ELF-1 (cell line): ENCODE measurements at places on chromosomes 11 and 22.
A peak's percentile ranks its signal among the peaks of the same experiment; 100 is the strongest.

GRCh38 chr11:34493468-34493867, 20.1 kb downstream of the ELF5 start:
- DNase-seq: no peak

GRCh38 chr11:78022397-78023396, at the start of gene KCTD14:
KCTD14 (minus strand) TSS chr11:78023276; CDS start chr11:78023249, 27 bp downstream.
- peak; percentile 78 for DNase-seq

- DNase-seq: no peak
Measured at GRCh38 chr22:21766691-21767462, 31.3 kb upstream of the YPEL1 start.

DNA sequence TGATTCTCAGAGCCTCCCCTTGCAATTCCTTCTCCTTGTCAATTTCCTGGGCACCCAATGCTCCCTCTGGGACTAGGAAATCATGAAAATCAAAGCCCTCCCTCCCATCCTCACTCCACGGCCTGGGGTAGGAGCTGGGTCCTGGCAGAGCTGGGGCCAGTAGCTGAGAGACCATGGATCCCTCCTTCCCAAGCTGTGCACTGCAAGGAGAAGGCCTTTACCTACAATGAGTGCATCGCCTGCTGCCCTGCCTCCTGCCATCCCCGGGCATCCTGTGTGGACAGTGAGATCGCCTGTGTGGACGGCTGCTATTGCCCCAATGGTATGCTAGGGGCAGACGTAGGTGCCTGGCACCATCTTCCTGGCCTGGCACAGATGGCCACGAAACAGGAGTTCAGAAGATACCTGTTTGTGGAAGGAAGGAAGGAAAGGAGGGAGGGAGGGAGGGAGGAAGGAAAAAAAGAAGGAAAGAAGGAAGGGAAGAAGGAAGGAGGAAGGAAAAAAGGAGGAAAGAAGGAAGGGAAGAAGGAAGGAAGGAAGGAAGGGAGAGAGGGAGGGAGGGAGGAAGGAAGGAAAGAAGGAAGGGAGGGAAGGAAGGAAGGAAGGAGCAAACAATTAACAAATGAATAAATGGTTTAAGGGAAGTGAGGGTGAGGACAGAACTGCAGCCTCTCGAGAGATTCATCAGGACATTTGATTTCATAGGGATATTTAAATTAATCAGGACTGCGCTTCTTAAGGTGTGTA, 12.5 kb downstream of the OTOG start:
- DNase-seq: no peak

- DNase-seq: no peak
Measured at GRCh38 chr11:27409742-27410141, 46.7 kb upstream of the CCDC34 start.

GRCh38 chr22:46230262-46230901, 19.7 kb downstream of the CDPF1 start:
- DNase-seq: no peak

- no peak for DNase-seq
Measured at GRCh38 chr11:119486016-119486415, 63.0 kb upstream of the THY1 start.

DNA sequence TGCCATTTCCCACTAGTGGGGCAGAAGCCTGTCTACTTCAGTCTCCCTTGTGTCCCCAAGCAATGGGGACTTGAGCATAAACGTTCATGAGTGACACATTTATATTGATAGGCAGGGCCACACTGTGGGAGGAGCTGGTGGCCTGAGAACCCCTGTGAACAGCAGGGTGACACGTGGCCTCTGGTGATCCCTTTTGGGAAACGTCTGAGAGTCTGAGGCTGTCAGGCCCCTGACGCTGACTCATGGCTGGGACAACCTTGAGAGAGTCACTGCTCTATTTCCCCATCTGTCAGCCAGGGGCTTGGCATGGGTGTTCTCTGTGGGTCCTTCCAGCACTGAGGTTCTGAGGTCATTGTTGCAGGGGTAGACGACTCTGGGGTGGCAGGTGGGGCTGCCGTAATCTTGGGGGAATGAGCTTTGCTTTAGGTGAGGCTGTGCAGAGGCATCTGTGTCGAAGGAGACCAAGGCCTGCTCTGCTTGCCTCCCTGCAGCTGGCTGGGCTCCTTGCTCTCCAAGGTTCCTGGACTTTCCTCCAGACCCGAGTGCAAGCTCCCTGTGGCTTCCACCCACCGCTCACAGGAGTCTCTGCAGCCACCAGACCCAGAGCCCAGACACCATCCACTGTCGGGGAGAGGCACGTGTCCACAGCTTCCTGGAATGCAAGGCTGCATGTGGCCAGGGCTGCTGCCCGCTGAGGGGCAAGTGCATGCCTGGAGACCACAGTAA, 54.7 kb downstream of the SMIM38 start:
- DNase-seq: no peak

DNA sequence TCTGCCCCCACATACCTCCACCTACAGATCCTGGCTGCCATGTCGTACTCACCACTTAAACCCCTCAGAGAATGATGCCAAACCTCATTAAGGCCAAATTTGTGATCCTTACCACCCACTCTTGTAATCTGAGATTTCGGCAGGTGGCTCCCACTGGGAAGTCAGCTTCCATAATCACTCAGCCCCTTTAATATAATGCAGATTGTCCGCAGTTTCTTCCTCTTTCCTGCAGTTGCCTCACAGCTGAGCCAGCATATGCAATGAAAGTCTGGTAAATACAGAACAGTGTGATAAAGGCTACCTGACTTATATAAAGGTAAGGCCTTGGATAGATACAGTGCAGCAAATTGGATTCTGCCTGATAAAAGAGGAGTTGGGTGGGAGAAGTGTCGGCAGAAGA, 515.2 kb upstream of the TENM4 start:
- DNase-seq: no peak

GRCh38 chr11:1916986-1917522, 2.4 kb upstream of the TNNT3 start:
- no peak for DNase-seq

DNA sequence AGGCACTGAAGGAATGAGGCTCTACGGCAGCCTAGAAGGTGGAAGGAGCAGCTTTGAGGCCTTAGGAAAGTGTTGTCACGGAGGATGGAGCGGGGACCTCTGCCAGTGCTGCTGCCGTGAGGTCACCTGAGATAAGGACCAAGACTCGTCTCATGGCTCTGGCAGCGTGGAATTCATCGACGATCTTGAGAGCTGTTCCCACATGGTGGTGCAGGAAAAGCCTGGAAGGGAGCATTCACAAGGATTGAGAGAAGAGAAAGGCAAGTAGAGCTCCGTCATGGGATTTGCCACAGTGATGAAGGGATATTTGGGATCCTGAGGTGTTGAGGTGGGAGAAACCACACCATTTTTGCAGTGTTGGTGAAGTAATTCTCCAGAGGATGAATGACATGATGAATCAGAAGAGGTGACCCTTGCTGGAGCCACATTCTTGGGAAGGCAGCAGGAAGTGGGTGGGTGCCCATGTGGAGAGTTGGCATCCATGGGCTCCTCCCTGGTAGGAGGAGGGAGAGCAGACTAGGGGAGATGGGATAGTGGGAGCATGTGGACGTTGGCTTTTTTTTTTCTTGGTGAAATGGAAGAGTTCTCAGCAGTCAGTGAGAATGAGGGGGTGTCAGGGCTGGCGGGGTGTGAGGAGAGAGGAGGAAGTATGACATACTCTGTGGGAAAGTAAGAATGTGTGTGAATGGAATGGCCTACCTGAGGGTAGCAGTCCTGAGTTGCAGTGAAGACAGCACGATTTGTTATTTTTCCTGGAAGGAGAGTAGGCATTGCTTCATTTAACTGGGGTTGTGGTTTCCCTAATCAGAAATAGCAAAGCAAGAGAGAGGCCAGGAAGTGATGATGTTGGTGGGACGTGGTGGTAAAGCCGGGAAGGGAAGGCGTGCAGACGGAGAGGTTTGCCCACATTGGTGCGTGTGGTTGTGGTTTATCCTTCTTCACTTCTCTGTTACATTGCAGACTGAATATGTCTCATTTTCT, 11.1 kb downstream of the PPP6R3 start:
- DNase-seq: no peak

DNA sequence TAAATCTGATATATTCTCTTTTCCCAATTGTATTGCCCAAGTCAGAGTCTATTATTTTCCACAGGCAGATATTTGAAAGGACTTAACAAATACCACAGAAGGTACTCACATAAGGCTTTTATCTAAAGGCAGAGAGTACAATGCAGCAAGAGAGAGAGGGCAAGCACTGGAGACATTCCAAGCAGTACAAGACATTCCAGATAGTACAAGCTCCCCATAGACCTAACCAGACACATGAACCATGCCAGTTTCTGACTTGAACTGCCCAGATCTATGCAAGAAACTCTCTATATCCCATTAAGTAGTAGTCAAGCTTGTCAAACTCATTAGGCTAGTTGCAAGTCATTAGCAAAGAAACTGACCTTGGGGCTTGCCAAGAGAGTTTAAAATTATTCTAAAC, 11.2 kb upstream of the MS4A6E start:
- DNase-seq: no peak

GRCh38 chr11:22431106-22431505, 92.9 kb downstream of the SLC17A6 start:
- DNase-seq: no peak

DNA sequence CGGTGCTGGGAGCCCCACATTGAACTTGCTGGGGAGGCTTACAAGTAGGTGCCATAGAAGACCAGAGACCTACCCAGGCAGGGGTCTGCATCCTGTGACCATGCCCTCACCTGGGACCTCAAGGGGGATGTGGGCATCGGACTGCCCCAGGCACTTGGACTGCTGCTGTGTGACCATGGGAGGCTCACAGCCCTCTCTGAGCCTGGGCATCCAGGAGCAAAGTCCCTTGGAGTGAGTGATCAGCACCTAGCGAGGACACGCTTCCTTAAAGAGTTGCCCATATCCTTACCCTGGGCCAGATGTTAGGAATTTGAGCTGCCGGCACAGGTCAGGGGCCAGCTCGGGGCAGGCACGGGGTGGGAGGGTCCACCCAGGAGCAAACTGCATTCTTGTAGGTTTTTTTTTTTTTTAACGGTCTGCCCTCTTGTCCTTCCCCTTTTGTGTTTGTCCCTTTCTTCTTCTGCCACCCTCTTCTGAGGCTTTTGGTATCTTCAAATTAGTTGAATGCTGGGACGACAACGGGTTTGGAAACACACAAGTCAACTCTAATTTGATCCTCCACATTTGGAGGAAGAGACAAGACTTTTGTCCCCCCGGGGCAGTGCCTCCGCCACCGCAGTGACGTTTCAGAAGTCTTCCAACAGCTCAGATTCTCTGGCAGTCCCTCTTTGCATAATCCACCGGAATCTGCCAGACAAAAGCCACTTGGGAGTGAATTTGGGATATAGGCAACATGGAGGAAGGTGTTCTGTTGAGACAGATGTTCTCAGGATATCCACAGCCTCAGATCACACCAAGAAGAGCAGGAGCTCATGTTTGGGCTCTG, 46.1 kb upstream of the LINC01488 start:
- peak; percentile 81 for DNase-seq

DNA sequence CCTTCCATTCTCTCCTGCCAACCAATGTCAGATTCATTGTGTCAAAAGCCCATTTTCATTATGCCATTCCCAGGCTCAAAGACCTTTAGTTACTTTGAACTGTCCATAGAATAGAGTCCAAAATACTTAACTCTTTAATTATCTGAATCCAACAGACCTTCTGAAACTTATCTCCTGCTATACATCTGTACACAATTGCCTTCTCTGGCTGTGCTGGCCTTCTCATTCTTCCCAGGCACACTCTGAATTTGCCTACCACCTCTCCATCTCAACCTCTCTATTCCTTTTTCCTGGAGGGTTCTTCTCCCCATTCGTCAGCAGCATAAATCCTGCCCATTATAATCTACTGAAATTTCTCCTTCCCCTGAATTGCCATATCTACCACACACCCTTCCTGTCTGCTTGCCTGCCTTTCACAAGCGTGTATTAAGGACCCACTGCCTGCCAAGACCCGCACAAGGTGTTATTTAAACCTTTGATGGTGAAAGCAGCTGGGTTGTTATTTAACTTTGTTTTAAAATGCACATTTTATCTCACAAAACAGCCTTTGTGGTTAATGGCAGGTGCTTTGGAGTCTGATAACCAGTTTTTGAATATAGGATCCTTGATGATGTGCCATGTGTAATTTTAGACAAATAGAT, 125.9 kb downstream of the CCDC81 start:
- DNase-seq: no peak

DNA sequence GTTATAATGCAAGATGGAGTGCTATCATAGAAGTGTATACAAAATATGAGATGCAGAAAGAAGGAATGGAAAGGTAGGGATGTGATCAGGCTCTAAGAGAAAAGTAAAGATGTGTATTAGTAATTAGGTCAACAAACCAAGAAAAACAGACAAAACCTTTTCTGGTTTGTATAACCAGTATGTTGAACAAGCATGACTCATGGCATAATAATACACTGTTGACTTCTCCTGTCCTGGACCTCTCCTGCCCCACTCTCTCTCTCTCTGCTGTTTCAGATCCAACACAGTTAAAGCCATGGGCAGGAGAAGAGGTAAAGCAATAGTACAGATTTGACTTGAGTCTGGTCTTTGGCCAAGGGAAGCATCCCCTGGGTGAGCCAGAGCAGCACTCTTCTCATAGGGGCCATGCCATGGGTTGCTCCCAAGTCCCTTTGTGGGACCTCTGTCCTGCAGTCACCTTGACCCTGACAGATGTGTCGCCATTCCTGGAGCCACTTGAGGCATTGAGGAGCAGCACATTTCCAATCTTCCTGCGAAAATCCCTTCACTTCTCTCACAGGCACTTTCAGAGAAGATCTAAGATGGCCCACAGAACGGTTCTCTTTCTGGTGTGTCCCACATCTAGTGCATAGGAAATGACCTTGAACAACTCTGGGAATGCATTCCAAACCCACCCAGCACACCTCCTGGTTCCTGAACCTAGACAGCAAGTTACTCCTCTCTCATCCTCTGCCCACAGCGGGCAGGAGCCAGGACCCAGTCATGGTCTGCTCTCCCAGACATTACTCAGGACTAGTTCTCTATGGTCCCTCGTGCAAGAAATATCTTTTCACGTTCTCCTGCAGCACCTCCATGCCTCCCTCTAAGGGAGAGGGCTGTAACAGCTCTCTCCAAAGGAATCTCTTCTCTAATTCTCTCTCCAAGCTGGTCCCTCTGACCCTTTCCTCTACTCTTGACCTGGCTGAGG, 58.2 kb upstream of the PRSS23 start:
- DNase-seq: no peak

GRCh38 chr11:2954263-2954662, 25.0 kb upstream of the PHLDA2 start:
- no peak for DNase-seq
